ENCODE measurements at places on chromosomes 3 and 15.

DNA sequence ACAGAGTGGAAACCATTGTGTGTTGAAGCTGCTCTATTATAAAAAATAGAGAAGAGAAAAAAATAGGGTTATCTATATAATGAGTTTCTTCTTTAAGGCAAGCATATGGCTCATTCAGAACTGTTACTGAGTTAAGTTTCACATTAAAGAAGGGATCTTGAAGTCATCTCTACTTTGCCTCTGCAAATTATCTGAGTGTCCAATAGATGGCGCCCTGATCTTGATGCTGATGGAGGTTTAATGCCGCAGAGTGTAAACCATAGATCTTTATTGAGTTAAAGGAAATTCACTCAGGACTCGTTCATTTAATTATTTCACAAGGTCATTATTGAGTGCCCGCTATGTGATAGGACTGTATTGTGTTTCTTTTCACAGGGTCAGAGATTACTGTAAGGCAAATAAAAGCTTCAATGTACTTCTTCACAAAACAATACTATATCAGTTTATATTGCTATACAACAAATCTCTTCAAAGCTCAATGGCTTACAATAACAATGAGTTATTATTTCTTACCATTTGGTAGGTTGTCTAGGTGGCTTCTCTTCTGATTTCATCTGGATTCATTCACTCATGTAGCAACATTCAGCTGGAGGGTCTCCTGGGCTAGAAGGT lies 171.4 kb downstream of the NSUN3 start:
- no peak for DNase-seq

- DNase-seq, result no peak
Measured at GRCh38 chr3:166836836-166837235, 543.3 kb downstream of the ZBBX start.

DNA sequence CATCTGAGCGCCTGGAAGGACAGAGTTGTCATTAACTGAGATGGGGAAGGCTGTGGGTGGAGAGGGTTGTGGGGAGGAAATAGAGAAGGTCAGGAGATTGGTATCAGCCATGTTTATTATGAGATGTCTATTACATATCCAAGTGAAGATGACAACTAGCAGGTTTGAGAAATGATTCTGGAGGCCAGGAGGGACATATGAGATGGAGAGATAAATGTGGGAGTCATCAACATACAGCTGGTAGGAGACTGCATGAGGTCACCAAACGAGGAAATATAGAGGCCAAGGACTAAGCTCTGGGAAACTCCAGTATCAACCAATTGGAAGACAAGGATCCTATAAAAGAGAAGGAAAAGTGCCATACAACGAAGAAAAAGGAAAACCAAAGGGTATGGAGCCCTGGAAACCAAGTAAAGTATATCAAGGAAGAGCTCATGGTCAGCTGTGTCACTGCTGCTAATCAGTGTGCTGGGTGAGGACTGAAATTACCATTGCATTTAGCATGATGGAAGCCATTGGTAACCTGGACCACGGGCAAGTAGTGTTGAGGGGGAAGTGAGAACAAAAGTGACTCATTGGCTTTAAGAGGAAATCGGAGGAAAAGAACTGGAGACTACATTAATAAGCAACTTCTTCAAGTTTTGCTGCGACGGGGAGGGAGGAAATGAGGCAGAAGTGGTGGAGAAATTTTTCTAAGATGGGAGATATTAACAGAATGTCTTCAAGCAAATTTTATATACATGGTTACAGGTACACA lies 14.0 kb upstream of the UACA start:
- DNase-seq, result no peak

DNA sequence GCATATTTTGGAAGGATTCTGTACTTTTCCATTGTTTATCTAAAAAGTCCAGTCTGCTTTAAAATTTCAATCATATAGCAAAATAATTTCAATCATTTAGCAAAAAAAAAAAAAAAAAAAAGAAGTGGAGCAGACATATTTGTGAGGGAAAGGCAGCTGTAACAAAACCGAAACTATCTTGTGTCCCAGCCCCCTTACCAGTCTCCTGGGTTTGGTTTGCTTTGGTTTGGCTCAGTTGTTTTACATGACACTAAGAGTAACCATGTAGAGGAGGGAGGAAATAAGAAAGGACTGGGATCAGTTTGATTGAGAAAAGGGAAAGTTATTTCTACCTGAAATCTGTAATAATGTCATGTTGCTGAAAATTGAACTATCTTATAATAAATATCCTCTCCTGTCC lies 158.8 kb upstream of the GADL1 start:
- DNase-seq, result no peak

GRCh38 chr3:57085211-57085610 lies 24.7 kb downstream of the SPATA12 start:
- DNase-seq, result no peak

GRCh38 chr3:16048435-16049318 lies 125.8 kb upstream of the GALNT15 start:
- DNase-seq, result no peak

DNA sequence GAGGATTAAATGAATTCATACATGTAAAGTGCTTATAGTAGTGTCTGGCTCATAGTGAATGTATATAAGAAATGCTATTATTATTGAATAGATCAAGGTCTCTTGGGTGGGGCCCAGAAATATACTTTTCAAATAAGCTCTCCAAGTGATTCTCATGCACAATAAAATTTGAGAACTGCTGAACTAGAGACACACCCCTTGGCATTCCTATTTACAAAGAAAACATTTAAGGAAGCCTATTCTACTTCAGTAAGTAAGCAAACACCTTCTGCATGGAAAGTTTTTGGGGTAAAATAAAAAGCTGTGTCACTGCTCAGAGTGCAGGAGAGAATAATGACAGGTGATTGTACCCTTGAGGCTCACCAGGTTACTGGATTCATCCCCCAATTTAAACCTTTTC lies 75.2 kb downstream of the EOMES start:
- no peak for DNase-seq

GRCh38 chr3:31232055-31233025 lies 300.4 kb upstream of the STT3B start:
- no peak for DNase-seq

- DNase-seq, result no peak
Measured at GRCh38 chr15:64235552-64235951, 72.7 kb upstream of the PPIB start.

DNA sequence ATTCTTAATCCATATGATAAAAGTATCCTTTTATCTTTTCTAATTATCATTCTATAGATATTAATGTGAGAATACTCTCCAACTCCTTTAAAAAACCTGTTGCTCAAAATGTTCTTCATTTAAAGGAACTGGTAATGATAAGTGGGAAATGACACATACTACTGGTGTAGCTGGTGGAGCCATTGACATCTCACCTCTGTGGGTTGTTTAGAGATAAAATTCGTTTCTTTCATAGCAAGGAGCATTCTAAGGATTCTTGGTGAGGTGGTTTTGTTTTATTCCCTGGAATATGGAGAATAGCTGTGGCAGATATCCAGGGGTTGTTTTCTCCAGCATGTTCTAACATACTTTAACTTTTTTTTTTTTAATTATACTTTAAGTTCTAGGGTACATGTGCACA lies 299.8 kb upstream of the THBS1 start:
- no peak for DNase-seq

Data from activated CD8-positive, alpha-beta memory T cell treated with anti-CD3 and anti-CD28 coated beads for 1 hour (primary cell).